Breast epithelium (tissue), 4 donors: ENCODE measurements at places on chromosomes 5 and 9.
A peak's percentile ranks its signal among the peaks of the same experiment; 100 is the strongest.

- DNase-seq = no peak
Observed at GRCh38 chr5:103503066-103503465, 59.5 kb downstream of the NUDT12 start.

GRCh38 chr5:79772651-79773050, 83.0 kb downstream of the CMYA5 start:
- no peak for DNase-seq

DNA sequence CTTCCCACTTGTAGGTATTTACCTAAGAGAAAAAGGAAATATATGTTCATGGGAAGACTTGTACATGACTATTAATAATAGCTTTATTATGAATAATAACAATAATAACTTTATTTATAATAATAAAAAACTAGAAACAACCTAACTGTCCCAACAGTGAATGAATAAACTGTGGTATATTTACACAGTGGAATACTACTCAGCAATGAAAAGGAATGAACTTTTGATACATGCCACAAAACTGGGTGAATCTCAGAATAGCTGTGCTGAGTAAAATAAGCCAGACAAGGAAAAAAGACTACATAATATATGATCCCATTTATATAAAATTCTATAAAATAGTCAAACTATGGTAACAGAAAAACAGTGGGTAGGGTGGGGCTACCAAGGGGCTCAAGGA, 88.7 kb downstream of the SCAMP1 start:
- no peak for DNase-seq

DNA sequence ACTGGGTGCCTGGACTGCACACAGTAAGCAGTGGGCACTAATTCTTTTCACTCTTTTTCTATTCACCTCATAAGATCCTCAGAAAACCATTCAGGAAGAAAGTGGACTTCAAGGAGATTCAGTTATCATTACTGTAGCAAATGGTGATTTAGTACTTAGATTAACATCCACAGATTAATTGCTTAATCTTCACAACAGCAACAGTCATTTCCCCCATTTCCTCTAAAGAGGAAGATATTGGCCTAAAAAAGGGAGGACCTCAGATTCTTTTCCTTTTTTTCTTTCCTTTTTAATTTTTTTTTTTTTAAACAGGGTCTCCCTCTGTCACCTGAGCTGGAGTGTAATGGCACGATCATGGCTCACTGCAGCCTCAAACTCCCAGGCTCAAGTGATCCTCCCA, 64.4 kb downstream of the AUH start:
- no peak for DNase-seq

DNA sequence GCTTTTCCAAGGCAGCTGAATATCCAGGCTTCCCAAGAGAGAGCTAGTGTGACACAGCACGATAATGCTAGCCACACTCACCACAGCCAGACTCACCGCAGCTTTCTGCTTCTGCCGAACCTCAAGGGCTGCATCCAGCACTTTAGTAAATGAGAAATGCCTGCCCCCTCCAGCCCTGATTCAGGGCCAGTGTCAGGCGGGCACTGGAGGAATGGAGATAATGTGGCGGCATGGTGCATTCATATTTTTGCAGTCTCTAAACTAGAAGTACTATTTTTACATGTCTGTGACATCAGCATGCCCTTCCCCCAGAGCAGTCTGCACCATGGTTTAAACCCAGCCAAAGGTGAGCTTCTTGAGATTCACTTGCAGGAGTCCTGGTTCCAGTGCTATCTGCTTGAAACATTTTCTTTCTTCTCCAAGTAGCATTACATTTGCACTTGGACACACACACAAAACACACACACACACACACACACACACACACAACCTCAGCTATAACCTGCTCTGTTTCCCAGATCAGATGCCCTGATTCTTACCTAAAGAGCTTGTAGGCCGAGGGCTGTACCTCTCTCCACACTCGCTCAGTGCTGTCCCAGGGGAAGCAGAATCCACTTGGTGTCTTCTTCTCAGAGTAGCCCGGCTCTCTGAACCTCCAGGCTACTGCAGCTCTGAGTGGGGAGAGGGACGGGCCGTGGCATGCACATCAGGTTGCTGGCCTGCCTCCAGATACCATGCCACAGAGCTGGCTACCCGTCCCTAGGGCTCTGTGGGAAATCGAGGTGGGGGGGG, at the start of gene FGF1:
Gene FGF1, minus strand, starts transcription at position 673 of the 792 bp plus-strand sequence. CDS start 71,963 bp downstream, outside the sequence.
- DNase-seq = peak; percentile 56
